ENCODE measurements at places on chromosomes 7 and 10. TPM values are rescaled to one million over a fixed set of nuclear protein-coding genes. Genes with fewer than 3 reads are reported as not detected.

DNA sequence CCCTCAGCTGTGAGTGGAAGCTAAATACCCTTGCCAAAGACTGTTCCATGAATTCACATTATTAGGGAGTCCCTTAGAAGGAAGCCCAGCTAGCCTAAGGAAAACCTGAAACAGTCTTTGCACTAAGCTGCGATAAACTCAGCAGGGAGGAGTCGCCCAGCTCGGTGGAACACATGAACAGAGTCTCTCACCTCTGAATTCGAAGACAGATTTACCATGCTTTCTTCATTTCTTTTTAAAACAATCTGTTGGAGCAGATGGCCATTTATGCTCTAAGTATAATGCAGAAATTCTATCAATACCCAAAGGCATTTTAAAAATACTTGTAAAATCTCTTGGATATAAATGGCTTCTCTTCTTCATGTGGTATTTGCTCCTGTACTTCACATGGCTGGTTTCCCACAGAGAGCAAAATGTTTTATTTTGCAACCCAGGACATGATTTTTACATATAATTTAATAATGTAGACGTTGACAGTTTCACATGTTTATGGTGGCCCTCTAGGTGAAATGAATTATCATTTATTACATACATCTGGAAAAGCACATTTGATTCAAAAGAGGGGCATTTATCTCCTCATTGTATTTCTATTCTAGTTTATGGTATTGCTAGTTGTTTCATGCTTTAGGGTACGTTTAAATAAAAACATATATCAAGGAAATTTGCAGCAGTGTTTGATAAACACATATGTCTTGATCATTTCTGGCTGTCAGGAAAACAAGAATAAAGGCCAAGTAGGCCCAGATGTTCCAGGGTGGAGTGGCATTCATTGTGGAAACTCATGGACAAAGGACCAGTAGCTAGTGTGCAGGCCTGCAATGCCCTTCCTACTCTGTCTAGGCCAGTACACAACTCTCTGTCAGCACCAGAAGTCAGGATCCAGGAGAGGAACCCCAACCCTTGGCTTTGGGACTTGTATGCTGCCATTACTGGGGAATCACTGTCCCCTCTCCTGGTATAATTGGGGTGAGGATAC, 52.2 kb downstream of the LRGUK start:
- no peak for DNase-seq

DNA sequence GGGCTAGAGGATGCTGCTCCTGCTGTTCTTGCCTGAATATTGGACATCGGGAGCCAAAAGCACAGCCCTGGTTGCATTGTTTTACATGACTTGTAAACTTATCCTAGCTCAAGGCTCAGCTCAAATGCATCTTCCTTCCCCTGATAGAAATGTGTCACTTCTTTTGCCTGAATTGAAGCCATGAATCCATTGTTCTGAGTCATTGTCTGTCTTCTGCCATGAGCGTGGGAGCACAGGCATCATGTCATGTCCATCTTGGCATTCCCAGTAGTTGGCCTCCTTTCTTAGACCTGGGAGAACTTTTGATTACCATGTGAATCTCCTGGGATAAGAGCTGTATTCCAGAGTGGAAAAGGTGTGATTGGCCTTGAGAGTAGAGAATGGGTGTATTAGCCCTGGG, 54.1 kb upstream of the OPN4 start:
- DNase-seq: no peak

DNA sequence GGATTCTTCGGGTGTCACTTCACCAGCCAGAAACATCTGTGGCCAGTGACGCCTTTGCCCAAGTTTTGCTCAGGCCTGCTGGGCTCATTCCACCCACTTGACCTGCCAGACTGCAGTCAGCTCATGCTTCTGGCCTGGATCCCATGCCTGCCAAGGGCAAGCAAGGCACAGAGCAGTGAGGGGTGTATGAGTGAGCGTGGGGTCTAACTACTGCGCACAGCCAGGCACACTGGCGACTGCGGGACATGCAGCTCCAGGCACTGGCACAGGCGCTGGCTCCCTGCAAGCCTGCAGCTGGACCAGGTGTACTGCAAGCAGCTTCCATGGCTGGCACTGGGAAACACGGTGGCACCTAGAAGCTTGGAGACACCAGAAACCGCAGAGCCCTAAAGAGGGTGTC, 80.1 kb downstream of the MTERF1 start:
- no peak for DNase-seq

GRCh38 chr10:114308531-114309363, 69.7 kb downstream of the VWA2 start:
- no peak for DNase-seq

DNA sequence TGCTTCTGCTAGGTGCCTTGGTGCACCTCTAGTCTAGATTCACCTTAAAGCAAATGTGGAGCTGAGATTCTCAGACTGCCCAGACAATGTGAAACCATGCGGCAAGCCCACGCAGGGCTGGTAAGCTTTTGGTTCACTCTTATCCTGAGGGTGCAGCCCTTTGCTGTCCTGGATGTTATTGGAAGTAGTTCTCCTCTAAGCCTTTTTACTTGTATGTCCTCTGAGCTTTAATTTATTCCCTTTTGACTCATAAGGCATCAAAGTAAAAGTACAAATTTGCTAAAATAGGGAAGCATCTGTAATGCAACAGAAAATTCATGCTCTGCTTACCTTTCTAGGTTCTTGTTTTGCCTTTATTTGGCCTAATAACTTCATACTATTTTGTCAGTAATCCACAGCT, 186.8 kb downstream of the MACC1 start:
- no peak for DNase-seq

DNA sequence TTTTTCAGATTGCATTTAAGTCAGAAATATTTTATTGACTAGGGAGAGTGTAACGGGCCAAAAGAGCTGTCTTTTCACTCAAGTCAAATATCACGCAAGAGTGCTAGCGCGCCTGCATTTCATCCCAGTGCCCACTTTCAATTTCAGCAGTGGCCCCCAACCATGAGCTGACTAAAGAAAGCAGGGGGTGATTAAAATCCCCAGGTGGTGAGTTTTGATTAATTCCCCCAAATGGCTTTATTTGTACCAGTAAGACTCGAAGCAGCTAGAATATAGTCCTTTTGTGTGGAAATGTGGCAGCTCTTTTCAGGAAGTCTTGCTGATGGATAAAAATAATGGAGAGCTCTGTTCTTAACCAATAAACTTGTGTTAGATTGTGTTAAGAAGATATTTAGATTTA, 35.3 kb downstream of the TRUB1 start:
- no peak for DNase-seq

GRCh38 chr7:66804001-66804400, 63.5 kb downstream of the RABGEF1 start:
- no peak for DNase-seq

GRCh38 chr10:102656026-102656425, 11.7 kb downstream of the TRIM8 start:
- DNase-seq: no peak

DNA sequence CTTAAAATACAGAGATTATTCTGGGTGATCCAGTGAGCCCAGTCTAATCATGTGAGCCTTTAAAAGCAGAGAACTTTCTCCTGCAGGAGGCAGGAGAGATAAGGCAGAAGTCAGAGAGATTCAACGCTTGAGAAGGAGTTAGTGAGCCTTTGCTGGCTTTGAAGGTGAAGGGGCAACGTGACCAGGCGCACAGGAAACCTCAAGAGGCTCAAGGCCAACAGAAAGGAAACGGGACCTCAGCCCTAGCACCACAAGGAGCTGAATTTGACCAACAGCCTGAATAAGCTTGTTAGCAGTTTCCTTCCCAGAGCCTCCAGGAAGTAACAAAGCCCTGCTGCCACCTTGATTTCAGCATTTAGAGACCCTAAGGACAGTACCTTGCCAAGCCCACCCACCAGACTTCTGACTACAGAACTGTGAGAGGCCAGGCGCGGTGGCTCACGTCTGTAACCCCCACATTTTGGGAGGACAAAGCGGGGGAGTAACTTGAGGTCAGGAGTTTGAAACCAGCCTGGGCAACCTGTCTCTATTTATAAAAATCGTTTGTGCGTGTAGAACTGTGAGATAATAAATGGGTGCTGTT, 87.3 kb upstream of the KAT6B start:
- no peak for DNase-seq

DNA sequence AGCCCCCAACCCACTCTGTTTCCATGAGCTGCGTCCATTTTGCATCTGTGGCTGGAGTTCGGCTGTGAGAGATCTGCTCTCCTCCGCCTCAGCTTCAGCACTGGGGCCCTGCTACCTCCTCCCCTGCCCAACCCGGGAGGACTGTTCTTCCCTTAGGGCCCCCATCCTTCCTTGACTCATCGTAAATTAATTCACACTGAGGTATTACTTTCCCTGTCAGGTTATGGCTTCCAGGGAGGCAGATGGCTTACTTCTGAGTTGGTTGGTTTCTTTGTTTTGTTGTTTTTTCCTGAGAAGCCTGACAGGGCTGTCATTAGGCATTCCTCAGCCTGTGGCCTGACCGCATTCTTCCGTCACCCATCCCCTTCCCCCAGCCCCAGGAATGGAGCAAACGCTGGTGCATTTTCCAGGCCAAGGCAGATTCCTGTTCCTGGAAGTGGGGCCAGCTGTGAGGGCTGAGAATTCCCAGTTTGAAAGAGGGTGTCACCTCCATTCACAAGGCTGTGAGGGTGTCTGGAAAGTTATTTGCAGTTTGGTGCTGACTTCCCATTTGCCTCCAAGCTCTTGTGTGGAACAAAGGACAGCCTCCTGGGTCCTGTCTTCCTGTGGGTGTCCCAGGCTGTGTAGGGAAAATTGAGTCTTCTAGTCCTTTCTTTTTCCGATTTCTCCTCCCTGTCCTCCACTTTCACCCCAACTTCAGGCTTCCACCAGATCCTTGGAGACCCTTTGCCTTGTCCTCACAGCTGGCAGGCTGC, 11.7 kb downstream of the CPA5 start:
- peak; percentile 81 for DNase-seq

DNA sequence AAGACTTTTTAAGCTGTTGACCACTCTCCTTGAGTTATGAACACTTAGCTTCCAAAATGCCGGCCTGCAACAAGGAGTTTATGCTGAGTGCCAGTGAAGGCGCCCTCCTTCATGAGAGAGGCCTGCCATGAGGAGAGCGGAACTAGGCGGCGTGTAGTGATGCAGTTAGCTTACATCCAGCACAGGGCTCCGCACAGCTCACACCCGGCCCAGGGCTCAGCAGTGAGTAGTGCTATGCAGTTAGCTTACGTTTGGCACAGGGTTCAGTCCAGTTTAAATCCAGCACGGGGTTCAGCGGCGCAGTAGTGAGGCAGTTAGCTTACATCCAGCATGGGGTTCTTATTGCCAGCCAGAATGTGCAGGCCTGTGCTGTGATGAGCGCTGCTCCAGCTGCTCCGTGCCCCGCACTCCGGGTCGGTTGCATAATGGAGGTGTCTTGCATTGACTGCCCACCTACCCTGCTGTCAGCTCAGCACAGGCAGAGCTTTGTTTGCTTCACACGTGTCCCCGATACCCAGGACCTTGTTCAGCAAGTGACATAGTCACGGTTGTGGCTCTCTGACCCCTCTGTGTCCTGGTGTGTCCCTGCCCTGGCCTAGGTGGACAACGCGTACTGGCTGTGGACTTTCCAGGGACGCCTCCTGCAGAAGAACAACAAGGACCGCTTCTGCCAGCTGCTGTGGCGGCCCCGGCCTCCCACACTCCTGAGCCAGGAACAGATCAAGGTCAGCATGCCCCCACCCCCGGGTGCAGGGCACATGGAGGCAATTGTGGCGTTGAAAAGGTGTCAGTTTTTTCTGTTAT, 21.9 kb downstream of the EIF3B start:
- no peak for DNase-seq

DNA sequence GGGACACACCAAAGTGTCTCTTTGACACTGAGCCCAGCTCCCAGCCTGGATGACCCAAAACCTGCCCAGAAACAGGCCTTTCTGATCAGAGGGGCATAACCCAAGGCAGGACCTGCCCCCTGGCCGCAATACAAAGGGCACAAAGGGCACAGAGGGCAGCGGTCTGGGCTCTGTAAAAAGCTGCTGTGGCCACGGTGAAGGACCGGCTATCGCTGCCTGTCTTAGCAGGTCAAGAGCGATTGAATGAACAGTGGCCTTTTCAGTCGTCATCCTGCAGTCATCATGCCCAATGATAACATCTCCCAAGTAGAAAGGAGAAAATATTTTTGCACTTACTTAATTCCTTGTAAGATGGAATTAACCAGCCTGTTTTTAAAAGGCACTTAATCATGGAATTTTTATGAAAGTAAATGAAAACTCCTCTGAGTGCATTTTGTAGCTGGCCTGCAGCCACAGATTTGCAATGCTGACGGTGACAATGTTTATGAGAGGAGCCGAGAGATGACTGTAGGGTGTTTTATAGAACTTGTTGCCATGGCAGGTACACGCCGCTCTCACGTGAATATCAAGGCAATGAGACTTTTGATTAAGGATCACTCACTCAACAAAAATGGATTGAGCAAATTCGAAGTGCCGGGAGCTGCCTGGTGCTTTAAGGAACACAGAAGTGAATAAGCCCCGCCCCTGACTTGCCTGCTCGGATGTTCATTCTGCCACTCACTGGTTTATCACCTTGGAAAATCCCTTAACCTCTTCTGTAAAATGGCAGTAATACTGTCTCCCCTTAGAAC, 47.3 kb upstream of the BHLHA15 start:
- DNase-seq: no peak

DNA sequence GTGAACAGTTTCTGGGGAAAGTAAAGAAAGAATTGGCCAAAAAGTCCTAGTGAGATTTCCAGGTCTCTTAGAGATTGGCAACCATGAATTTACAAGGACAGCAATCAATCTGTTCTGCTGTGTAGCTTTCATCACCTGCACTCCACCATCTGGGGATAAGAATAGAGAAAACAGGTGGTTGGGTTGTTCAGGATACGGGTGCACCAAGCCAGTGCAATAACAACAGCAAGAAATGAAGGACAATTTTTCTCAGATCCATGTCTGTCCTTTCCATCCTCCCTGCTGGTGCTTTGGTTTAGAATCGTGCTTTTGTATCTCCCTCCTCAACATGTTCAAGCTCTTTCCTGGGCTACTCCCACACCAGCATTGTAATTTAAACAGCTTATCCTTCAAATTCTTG, 787.7 kb downstream of the GRID1 start:
- no peak for DNase-seq

Gene CLEC5A
- total RNA-seq: not detected

Gene FAM107B
- total RNA-seq: 30.8 TPM

Gene SORCS1
- 0.73 TPM for total RNA-seq

Gene NPFFR1
- total RNA-seq: not detected

Gene IFIT1
- 13.9 TPM for total RNA-seq

Gene MICALL2
- total RNA-seq: 20.0 TPM
